Stromal cell of bone marrow (primary cell): ENCODE measurements at places on chromosomes 16 and 17.

GRCh38 chr16:49472598-49472997 is 99.0 kb downstream of the C16orf78 start:
- no peak for DNase-seq

GRCh38 chr16:15038689-15039088 is 17.2 kb downstream of the NTAN1 start:
- no peak for DNase-seq

DNA sequence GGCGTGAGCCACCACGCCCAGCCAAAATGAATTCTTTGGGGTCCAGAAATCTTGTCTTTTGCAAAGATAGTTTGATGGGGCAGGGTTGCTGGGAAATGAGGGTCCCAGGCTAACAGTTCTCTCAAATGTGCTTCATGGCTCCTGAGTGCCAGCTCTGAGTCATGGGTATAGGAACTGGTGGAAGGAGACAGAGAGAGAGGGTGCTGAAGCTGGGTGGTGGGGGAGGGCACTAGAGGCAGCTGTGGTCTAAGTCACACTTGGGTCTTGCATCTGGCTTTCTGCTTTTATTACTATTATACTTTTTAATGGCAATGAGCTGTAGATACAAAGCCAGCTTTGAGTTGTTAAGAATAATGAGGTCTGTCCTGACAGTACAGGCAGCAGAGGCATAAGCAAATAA is 54.6 kb downstream of the PRKCA start:
- DNase-seq, result no peak

GRCh38 chr17:57574040-57574513 is 171.0 kb downstream of the CCDC182 start:
- no peak for DNase-seq

DNA sequence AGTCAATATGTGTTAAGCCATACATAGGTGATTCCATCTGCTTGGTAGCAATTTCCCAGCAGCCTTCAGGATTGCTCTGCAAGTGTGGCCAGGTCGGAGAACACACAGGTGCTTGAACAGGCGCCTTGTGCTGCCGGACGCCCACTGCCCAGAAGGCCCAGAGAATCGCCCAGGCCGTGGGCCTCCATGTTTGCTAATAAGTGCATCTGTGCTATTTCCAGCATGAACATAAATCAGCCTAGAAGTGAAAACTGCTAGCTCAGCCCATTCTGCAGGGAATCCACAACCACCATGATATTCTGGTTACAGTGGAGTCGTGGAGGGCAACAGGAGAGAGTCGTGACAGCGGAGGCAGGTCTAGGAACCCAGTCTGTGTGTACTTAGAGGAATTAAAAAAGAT is 78.1 kb downstream of the ZFHX3 start:
- DNase-seq, result no peak

DNA sequence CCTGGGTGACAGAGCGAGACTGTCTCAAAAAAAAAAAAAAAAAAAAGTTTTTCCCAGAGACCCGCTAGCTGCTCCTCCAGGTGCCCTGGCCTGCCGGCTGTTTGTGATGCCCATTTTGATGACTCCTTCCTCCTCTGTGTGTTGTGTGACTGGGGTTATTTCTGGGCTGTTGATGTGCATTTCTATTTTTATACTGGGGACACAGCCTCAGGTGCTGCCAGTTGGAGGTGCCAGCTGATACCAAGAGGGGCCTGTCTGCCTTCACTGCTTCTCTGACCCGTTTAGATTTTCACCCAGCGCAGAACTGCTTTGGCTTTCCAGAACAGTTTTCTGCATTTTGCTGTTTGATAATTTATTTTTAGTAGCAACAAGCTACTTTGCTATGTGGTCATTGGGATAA is 6.7 kb downstream of the PLA2G15 start:
- no peak for DNase-seq

DNA sequence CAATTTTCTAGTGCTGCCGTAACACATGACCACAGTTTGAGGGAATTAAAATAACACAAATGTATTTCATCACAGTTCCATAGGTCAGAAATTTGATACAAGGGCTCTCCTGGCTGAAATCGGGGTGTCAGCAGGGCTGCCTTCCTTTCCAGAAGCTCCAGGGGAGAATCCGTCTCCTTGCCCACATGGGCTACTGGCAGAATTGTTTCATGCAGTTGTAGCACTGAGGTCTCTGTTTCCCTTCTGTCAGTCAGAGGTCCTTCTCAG is 20.5 kb downstream of the EIF4A3 start:
- DNase-seq, result no peak

GRCh38 chr16:49416001-49416675 is 42.5 kb downstream of the C16orf78 start:
- no peak for DNase-seq

GRCh38 chr16:1157639-1158455 is 4.9 kb downstream of the CACNA1H start:
- no peak for DNase-seq

DNA sequence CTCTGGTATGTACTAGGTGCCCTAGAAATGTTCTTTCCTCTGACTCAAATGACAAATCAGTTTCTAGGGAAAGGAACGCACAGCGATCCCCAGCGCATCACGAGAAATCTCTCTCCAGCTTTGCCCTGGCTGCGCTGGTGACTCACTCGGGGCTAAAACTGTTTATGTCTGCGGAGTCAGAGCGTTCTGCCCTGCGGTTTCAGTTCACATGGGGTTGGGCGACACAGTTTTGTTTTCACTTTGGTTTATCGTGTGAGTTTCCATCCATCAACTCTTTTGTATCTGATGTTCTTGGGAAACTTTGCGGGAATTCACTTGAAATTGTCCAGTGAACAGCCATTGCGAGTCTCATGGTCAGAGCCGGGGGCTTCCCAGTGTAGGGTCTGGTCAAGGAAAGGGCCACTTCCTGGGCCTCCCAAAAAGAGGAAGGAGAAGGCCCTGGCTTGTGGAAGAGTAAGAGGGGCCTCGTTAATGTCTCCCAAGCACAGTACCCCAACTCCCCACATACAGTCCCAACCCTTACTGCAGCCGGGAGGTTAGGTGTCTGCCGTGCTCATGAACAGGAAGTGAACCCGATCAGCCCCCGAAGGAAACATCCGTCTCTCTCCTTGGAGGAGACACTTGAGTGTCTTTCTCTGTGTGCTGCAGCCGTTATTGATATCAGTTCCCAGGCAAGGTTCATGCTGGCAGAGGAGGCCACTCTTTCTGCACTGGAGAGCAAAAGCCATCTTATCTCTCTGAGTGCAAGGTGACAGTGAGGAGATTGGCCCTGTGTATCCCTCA is 643.2 kb downstream of the WWOX start:
- peak; percentile 19 for DNase-seq
